ENCODE measurements at places on chromosomes 13 and 19.

- no peak overlapping the region for H3K4me3 ChIP-seq
- H3K4me1 ChIP-seq = no peaks in the 10 kb centered on the region
- peaks cover 16% of the 10 kb centered on the region for H3K36me3 ChIP-seq
- no peak overlapping the region for H3K27ac ChIP-seq
- no peak for DNase-seq
Observed at GRCh38 chr19:52778811-52779210, 7.8 kb downstream of the ZNF600 start.

DNA sequence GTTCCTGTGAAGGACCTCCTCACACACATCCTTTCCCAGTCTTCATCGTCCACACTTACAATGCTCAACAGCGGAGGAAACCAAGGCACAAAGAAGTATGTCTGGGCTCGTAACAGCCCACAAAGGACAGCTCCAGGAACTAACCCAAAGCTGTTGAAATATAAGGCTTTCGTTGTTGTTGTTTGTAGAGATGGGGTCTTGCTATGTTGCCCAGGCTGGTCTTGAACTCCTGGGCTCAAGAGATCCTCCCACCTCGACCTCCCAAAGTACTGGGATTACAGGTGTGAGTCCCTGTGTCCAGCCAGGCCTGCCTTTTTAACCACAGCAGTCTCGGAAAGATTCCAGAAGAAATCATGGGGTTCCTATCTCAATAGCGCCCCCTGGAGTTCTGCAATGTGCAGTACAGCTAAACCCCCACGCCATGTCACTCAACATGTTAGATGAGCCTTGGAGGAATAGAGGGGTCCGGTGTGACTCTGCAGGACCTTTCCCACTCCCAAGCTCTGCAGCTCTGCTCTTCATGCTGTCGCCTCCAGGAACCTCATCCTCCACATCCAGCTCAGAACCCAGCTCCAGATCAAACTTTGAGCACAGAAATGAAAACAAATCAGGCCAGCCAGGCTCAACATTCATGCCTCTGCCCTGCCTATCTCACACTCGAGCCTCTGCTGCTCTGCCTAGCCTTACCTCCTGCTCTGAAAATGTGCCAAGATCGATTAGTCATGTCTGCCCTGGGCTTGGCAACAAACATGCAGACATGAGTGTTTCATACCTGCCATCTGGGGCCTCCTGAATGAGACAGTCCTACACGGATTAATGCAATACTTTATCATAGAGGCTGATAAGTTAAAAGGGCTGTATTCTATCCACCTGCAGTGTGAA lies 7.5 kb downstream of the PLA2G4C start:
- H3K27me3 ChIP-seq = no peaks in the 10 kb centered on the region
- no peak overlapping the region for H3K4me3 ChIP-seq
- H3K36me3 ChIP-seq = no peaks in the 10 kb centered on the region
- H3K27ac ChIP-seq = no peak overlapping the region
- H3K4me1 ChIP-seq = no peaks in the 10 kb centered on the region

DNA sequence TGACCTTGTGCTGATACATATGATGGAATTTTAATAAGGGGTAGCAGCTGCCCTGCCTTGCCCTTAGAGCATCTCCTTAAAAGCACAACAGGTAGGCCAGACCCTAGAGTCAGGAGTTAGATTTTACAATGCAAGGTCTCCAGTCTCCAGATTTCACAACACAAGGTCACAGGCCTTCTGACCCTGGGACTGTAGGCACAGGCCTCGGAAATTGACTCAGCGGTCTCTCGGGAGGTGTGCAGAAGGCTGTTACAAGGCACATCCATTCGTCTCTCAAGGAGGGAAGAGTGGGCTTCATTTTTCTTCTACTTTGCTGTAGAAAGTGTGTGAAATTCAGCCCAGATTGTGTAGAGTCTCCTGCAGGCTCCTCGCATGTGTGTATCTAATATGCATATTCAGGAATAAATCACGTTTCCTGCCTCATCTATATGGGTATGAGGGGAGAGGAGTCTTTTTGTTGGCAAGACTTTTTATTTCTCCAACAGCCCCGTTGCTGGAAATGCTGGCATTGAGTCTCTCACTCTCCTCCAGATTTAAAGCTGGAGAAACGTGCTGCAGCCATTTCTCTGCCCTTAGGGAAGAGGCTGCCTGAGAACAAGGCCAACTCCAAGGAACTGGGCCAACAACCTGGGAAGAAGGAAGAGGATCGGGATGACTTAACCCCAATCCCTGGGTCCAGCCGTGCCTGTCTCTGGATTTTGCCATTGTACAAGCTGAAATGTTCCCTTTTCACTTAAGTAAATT lies 24.5 kb downstream of the UQCRFS1 start:
- H3K27ac ChIP-seq = no peak overlapping the region
- no peaks in the 10 kb centered on the region for H3K36me3 ChIP-seq
- no peak overlapping the region for H3K4me3 ChIP-seq

GRCh38 chr19:4519172-4519496 lies 848 bp upstream of the PLIN4 start:
- DNase-seq = no peak
- no peak overlapping the region for H3K4me3 ChIP-seq
- H3K27me3 ChIP-seq = no peaks in the 10 kb centered on the region

- H3K27ac ChIP-seq = no peak overlapping the region
- no peak for DNase-seq
- no peaks in the 10 kb centered on the region for H3K27me3 ChIP-seq
- no peaks in the 10 kb centered on the region for H3K36me3 ChIP-seq
Observed at GRCh38 chr19:17767559-17767958, 16.3 kb downstream of the FCHO1 start.

GRCh38 chr19:10270616-10271394 lies at the start of gene ICAM1:
Gene ICAM1 (plus strand): TSS chr19:10271120. CDS start chr19:10271160, 40 bp downstream.
- H3K27me3 ChIP-seq = no peaks in the 10 kb centered on the region
- peak within 1 kb of the TSS; percentile 80 for H3K4me3 ChIP-seq
- peaks cover 18% of the 10 kb centered on the region for H3K4me1 ChIP-seq
- DNase-seq = peak; percentile 95
- H3K36me3 ChIP-seq = peaks cover 20% of the 10 kb centered on the region

DNA sequence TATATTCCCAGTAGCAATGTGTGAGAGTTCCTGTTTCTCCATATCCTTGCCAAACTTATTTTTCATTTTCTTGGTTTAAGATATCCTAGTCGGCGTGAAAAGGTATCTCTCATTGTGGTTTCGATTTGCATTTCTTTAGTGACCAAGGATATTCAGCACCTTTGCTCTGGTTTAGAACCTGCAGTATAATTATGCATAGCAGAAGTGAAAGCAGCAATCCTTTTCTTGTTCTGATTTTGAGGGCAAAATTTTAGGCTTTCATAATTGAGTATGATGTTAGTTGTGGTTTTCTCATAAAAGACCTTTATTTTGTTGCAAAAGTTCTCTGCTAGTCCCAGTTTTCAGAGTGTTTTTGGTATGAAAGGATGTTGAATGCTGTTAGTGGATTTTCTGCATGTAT lies 491.0 kb downstream of the FGF9 start:
- no peak for DNase-seq
- H3K27ac ChIP-seq = no peak overlapping the region
- H3K27me3 ChIP-seq = no peaks in the 10 kb centered on the region
- H3K4me3 ChIP-seq = no peak overlapping the region
- peaks cover 3% of the 10 kb centered on the region for H3K4me1 ChIP-seq

GRCh38 chr19:44848036-44848811 lies 2.1 kb downstream of the NECTIN2 start:
- peak overlapping the region; percentile 90 for H3K4me3 ChIP-seq
- no peaks in the 10 kb centered on the region for H3K27me3 ChIP-seq
- no peak for DNase-seq
